Cardiac fibroblast (primary cell): ENCODE measurements at places on chromosomes 11 and 22.

DNA sequence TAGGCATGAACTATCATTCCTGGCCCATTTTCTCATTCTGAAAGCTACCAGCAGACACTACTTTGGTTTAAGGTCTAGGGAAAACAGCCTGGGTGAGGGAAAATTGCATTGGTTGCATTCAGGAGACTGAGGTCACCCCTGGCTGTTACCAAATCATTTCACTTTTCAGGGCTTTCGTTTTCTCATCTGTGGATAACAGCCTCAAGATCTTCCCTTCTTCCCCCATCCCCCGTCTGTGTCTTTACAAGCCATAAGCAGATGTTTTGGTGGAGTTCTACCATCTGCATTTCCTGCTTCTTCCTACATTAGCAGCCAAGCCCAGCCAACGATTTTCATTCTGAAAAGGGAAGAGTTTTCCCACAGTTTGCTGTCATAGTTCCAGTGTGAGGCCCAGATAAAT is 130.4 kb downstream of the HIPK3 start:
- DNase-seq: peak; percentile 15

DNA sequence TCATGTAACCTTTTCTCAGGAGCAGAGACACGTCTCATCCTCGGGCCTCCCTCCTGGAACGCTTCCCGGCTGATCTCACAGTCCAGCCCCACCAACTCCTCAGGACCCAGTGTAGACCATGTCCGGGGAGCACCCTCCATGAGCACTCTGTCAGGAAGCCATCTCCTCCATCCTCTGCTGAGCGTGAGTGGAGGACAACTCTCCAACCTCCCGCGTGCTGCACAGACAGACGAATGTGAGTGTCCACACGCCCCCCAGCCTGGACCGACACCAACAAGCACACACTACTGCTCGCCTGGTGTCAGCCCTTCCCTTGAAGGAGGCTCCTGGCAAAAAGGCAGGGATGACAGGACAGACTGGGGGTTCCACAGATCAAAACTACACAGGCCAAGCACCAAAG is 86.6 kb downstream of the SHANK2 start:
- no peak for DNase-seq

GRCh38 chr11:34795641-34796040 is 120.5 kb downstream of the APIP start:
- DNase-seq: no peak

GRCh38 chr11:73265853-73266645 is 6.1 kb upstream of the P2RY6 start:
- no peak for DNase-seq

DNA sequence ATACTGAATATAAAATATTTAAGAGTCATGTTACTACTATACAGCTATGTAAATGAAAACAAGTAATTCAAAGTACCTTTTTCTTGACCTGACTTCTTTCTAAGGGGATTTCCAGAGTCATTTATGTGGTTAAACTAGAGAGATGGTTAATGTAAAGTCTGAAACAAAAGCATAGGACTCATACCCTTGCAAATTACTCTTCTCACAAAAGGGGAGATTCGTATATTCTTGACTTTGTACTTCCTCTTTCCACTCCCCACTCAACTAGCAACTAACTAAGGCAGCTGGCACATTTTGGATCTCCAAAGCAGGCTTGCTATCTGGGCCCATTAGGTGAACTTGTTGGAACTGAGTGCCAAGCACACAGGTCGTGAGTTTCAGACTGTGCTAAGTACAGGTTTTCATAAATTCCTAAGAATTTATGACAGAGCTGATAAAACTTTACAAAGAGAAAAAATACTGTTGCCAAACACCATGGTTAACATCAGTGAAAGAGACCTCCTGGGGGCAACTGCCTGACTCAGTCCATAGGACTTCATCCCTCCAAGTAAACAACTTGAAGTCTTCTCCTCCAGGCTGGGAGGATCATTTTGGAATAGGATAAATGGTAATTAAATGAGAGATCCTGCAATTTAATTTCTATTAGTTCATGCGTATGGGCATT is 77.0 kb upstream of the DDI1 start:
- peak; percentile 48 for DNase-seq

GRCh38 chr11:88555018-88555828 is 217.7 kb upstream of the CTSC start:
- DNase-seq: peak; percentile 98
